SJSA1 (cell line): ENCODE measurements at places on chromosomes 7 and 10. TPM values are rescaled to one million over a fixed set of nuclear protein-coding genes. Genes with fewer than 3 reads are reported as not detected.

The TMEM168 gene
- 16.6 and 21.5 TPM in 2 replicates for total RNA-seq

The CACNB2 gene
- not detected in 2 replicates for total RNA-seq

The CPVL gene
- 1.6 and 2.7 TPM in 2 replicates for total RNA-seq

The MARVELD1 gene
- total RNA-seq = 30.7 and 36.5 TPM in 2 replicates

The LAMB4 gene
- total RNA-seq = 0.13 TPM in 1 of 2 replicates, not detected in the other

The LIPN gene
- total RNA-seq = not detected in 2 replicates

The CALY gene
- not detected in 2 replicates for total RNA-seq

The DDX56 gene
- 67.9 and 72.3 TPM in 2 replicates for total RNA-seq

The TDRD1 gene
- not detected in 2 replicates for total RNA-seq

The SYT15 gene
- total RNA-seq = 5.2 and 8.6 TPM in 2 replicates

The NPY4R gene
- total RNA-seq = 0.06 and 0.71 TPM in 2 replicates

The RHOBTB1 gene
- 17.7 and 32.1 TPM in 2 replicates for total RNA-seq

The CCDC3 gene
- 12.4 and 21.3 TPM in 2 replicates for total RNA-seq

The SPDYE16 gene
- total RNA-seq = not detected in 2 replicates

The PRRT4 gene
- total RNA-seq = not detected in 2 replicates

The SFTPA1 gene
- not detected in 2 replicates for total RNA-seq

The CALHM1 gene
- total RNA-seq = not detected in 2 replicates

The TMEM229A gene
- not detected in 2 replicates for total RNA-seq

The MKLN1 gene
- 38.5 and 49.2 TPM in 2 replicates for total RNA-seq

The C10orf53 gene
- not detected in 2 replicates for total RNA-seq

The CRHR2 gene
- not detected in 2 replicates for total RNA-seq

The TMED4 gene
- 108 and 164 TPM in 2 replicates for total RNA-seq
